A549 treated with dexamethasone at 1 μM for 4 hours (cell line): ENCODE measurements at places on chromosomes 7 and 10. TPM values are rescaled to one million over a fixed set of nuclear protein-coding genes. Genes with fewer than 3 reads are reported as not detected.

Gene HPSE2
- not detected in 5 replicates for total RNA-seq

Gene PODXL
- 32.8 to 51.5 TPM (median 41.3 TPM) in 5 replicates for total RNA-seq

Gene PCLO
- 0.90 to 1.3 TPM (median 1.1 TPM) in 5 replicates for total RNA-seq

Gene ZCWPW1
- total RNA-seq, result 0.86 to 1.7 TPM (median 1.5 TPM) in 5 replicates
